Smooth muscle cell of bladder (primary cell): ENCODE measurements at places on chromosomes 16 and 17. TPM values are rescaled to one million over a fixed set of nuclear protein-coding genes. Genes with fewer than 3 reads are reported as not detected.

The AGRP gene
- not detected in 2 replicates for total RNA-seq

The DCAKD gene
- total RNA-seq = 23.9 and 30.6 TPM in 2 replicates

The ZPBP2 gene
- not detected in 2 replicates for total RNA-seq

The CCL17 gene
- total RNA-seq = not detected in 2 replicates

The ABCA9 gene
- 6.8 and 10.0 TPM in 2 replicates for total RNA-seq

The GP1BA gene
- total RNA-seq = not detected in 2 replicates

The CPSF4L gene
- total RNA-seq = not detected in 2 replicates

The MEIOC gene
- total RNA-seq = under 0.01 TPM in 1 of 2 replicates, not detected in the other

The GPRC5C gene
- total RNA-seq = 10.7 and 10.9 TPM in 2 replicates

The CPHXL2 gene
- total RNA-seq = not detected in 2 replicates

The CACNG3 gene
- total RNA-seq = not detected in 2 replicates

The HASPIN gene
- 0.71 and 0.83 TPM in 2 replicates for total RNA-seq

The MYCBPAP gene
- total RNA-seq = 0.43 and 1.6 TPM in 2 replicates

The GIT1 gene
- 10.4 and 16.6 TPM in 2 replicates for total RNA-seq

The TBC1D3H gene
- total RNA-seq = not detected in 2 replicates

The TAC4 gene
- not detected in 2 replicates for total RNA-seq

The MYH3 gene
- total RNA-seq = 0.43 and 1.1 TPM in 2 replicates

The IL21R gene
- 4.8 and 11.7 TPM in 2 replicates for total RNA-seq

The MYO18A gene
- total RNA-seq = 32.4 and 53.3 TPM in 2 replicates

The DRC3 gene
- total RNA-seq = 0.55 and 0.71 TPM in 2 replicates

The MVP gene
- total RNA-seq = 338 and 371 TPM in 2 replicates
